Naive thymus-derived CD4-positive, alpha-beta T cell (primary cell): ENCODE measurements at places on chromosomes 11 and 22. TPM values are rescaled to one million over a fixed set of nuclear protein-coding genes. Genes with fewer than 3 reads are reported as not detected.
A peak's percentile ranks its signal among the peaks of the same experiment; 100 is the strongest.

FXYD2 gene
- polyA plus RNA-seq: 11.2 TPM

MEI1 gene
- polyA plus RNA-seq: 112 TPM

ADAMTS15 gene
- not detected for polyA plus RNA-seq

ADAMTS8 gene
- polyA plus RNA-seq: not detected

CNIH2 gene
- polyA plus RNA-seq: not detected

HORMAD2 gene
- polyA plus RNA-seq: not detected

SLC43A1 gene
- polyA plus RNA-seq: 12.7 TPM

PTGDR2 gene
- 0.08 TPM for polyA plus RNA-seq

PRDX5 gene
- 195 TPM for polyA plus RNA-seq

SHISAL1 gene
- not detected for polyA plus RNA-seq

SORL1 gene
- polyA plus RNA-seq: 249 TPM

DNA sequence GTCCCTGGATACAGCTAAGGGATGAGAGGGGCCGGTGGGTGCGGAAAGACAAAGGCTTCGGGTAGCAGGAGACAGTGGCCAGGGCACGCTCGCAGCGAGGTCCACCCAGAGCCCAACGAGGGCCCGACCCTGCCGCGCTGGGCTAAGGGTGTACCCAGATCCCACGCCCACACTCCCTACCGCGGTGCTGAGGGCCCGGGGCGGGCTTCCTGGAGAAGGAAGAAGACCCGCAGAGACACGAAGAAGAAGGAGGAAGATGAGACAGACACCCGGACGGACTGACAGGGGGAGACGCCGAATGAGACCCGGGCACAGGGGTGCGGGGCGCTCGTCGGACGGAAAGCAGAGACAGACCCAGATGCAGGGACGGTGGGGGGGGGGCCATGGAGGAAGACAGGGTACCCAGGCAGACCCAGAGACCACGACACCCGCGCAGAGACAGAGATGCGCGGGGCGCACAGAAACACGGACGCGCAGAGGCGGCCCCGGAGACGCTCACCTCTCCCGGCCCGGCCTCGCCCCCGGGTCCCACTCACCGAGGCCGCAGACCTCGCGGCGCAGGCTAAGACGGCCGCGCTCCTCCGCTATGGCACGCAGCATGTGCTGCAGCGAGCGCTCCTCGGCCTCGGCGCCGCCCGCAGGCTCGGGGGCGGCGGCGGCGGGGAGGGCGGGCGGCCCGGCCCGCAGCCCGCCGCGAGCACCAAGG, 437 bp downstream of the KIAA0930 start:
- peak; percentile 17 for DNase-seq

- no peak for DNase-seq
Measured at GRCh38 chr11:108961095-108961494, 296.2 kb downstream of the DDX10 start.

GRCh38 chr11:106121570-106122320, 44.3 kb downstream of the AASDHPPT start:
- DNase-seq: no peak

GRCh38 chr11:65210361-65210731, 28.6 kb downstream of the CAPN1 start:
- no peak for DNase-seq

GRCh38 chr22:17388235-17388634, 19.0 kb downstream of the CECR2 start:
- DNase-seq: no peak

- no peak for DNase-seq
Measured at GRCh38 chr11:119683783-119684182, 45.2 kb downstream of the NECTIN1 start.

DNA sequence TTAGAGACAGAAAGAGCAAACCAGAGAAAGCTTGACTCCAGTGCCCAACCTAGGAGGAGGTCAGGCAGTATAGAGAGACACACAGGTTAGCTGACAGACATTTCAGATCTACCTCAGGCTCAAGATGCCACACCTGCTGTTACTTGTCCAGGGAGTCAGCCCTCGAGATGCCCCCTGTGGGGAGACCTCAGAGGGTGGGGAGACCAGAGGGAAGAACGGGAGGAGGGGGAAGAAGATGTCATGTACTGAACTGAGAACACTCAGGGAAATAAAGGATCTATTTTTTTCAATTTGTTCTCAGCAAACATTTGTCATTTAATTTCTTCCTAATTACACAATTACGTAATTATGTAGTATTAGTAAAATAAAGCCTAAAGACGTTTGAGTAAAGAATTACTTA, 196.3 kb upstream of the CADM1 start:
- DNase-seq: no peak

- no peak for DNase-seq
Measured at GRCh38 chr11:13388741-13389140, 74.3 kb downstream of the BTBD10 start.

GRCh38 chr11:36622431-36623136, 24.5 kb upstream of the RAG2 start:
- no peak for DNase-seq

- no peak for DNase-seq
Measured at GRCh38 chr11:67309166-67309565, 5.8 kb downstream of the SSH3 start.

GRCh38 chr11:63572026-63572688, 9.0 kb upstream of the PLAAT2 start:
- no peak for DNase-seq

- no peak for DNase-seq
Measured at GRCh38 chr11:44708009-44708408, 18.8 kb upstream of the TSPAN18 start.

DNA sequence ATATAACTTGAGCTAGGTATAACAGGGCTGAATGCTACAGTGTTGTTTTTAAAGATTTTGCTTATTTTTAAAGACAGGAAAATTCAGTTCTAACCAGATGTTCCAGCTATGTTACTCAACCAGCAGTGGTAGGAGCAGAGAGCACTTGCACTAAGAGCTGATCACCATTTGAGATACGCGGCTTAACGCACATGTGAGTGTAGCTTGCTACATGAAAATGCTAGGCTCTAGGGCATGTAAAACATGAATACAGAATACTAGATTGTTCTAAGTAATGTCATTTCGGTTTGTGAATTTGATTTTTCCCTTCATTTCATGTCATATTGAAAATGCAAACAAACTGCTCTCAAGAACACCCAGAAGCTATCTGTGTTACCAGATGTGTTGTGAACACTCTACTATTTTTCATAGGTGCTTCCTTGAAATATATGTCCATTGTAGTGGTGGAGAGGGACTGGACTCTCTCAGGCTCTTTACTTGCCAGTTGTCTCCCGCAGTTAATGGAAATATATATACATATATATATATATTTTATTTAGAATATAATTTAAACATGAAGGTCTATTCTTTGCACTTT, 10.8 kb upstream of the TECTA start:
- DNase-seq: no peak

- DNase-seq: no peak
Measured at GRCh38 chr11:11081776-11082175, 223.9 kb upstream of the ZBED5 start.

DNA sequence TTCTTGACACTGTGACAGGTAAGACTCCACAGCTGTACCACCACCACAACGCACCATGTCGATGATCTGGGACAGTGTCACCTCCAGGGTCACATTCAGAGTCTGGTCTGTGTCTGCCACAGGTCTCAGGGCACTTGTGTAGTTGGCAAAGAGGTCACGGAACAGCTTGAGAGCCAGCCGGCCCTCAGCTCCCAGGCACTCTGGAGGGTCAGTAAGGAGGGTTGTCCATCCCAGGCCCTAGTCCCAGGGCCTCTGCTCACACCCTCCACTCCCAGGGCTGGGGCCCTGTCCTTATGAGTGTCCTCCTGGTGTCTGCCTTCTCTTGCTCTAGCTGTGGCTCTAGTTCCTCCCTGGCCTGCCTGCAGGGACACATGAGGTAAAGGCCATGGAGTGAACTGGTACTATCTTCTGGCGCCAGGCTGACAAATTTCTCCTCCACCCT, 1.4 kb downstream of the CHRNA10 start:
- no peak for DNase-seq

GRCh38 chr11:17762309-17762974, 27.9 kb downstream of the KCNC1 start:
- no peak for DNase-seq

DNA sequence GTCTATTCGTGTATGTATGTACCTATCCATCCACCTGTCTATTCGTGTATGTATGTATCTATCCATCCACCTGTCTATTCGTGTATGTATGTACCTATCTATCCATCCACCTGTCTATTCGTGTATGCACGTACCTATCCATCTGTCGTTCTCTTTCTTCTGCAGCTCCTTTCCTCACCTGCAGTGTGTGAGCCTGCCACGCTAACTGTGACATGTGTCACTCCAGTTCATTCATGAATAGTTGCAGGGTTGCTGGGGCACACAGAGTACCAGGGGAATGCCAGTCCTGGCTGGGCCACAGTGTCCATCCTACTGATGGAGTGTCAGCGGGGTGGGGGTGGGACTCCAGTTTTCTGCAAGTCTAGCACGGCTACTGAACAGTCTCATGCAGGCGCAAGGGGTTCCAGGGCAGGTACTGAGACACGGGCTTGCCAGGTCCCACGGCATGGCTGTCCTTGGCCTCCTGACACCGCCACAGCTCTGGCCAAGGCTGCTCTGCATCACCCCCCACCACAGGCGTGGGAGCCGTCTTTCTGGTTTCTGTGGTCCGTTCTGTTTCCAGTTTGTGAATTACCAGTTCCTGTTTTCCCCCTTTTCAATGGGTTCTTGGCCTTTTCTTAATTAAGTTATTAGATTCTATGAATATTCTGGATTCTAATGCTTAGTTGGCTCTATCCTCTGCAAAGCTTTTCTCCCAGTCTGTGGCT, 88.8 kb upstream of the CLDN5 start:
- DNase-seq: no peak
